Purkinje cell (primary cell): ENCODE measurements at places on chromosomes 6 and 20. TPM values are rescaled to one million over a fixed set of nuclear protein-coding genes. Genes with fewer than 3 reads are reported as not detected.

Gene RBBP8NL
- not detected in 2 replicates for polyA plus RNA-seq

Gene SYCP2
- 5.9 and 10.1 TPM in 2 replicates for polyA plus RNA-seq

Gene LY6G6C
- not detected in 2 replicates for polyA plus RNA-seq

Gene RSPH4A
- polyA plus RNA-seq, result 0.58 and 2.7 TPM in 2 replicates

Gene HSPA1L
- polyA plus RNA-seq, result 0.76 and 1.6 TPM in 2 replicates

Gene KIFC1
- not detected in 2 replicates for polyA plus RNA-seq

Gene GPX5
- polyA plus RNA-seq, result not detected in 2 replicates

Gene HAO1
- polyA plus RNA-seq, result not detected in 2 replicates

Gene MAP7
- 5.3 and 6.3 TPM in 2 replicates for polyA plus RNA-seq

Gene KCNB1
- 10.3 and 12.3 TPM in 2 replicates for polyA plus RNA-seq

Gene SIRPD
- 2.2 TPM in 1 of 2 replicates, not detected in the other for polyA plus RNA-seq

Gene TCF15
- not detected in 2 replicates for polyA plus RNA-seq

Gene CD40
- 0.47 and 1.5 TPM in 2 replicates for polyA plus RNA-seq

Gene LRRC73
- 6.4 and 8.7 TPM in 2 replicates for polyA plus RNA-seq

Gene HDAC2
- 51.7 and 62.6 TPM in 2 replicates for polyA plus RNA-seq

Gene EYA4
- polyA plus RNA-seq, result not detected in 2 replicates

Gene VEGFA
- 3.5 and 5.8 TPM in 2 replicates for polyA plus RNA-seq

Gene ROS1
- 0.42 TPM in 1 of 2 replicates, not detected in the other for polyA plus RNA-seq

Gene ZBTB12
- polyA plus RNA-seq, result not detected in 2 replicates

Gene SLC17A3
- polyA plus RNA-seq, result not detected in 2 replicates

Gene GHRH
- polyA plus RNA-seq, result not detected in 2 replicates

Gene CTSZ
- not detected in 2 replicates for polyA plus RNA-seq

Gene HLA-DPA1
- 0.26 and 0.92 TPM in 2 replicates for polyA plus RNA-seq

Gene NOX3
- polyA plus RNA-seq, result 2.4 TPM in 1 of 2 replicates, not detected in the other

Gene BNIP5
- polyA plus RNA-seq, result not detected in 2 replicates

Gene RIMS4
- polyA plus RNA-seq, result 0.04 and 0.19 TPM in 2 replicates

Gene GRIK2
- 12.0 and 15.1 TPM in 2 replicates for polyA plus RNA-seq

Gene COL9A1
- polyA plus RNA-seq, result 1.8 and 2.4 TPM in 2 replicates

Gene STX11
- not detected in 2 replicates for polyA plus RNA-seq

Gene GSTA3
- polyA plus RNA-seq, result not detected in 2 replicates

Gene HLA-DQA2
- polyA plus RNA-seq, result not detected in 2 replicates

Gene SLC52A3
- not detected in 2 replicates for polyA plus RNA-seq
